ENCODE measurements at places on chromosomes 2 and 18. TPM values are rescaled to one million over a fixed set of nuclear protein-coding genes. Genes with fewer than 3 reads are reported as not detected.

The SCN7A gene
- total RNA-seq, result not detected

The ABCB11 gene
- total RNA-seq, result 0.06 TPM

The PGAP1 gene
- total RNA-seq, result 1.7 TPM

The KCNK3 gene
- 0.86 TPM for total RNA-seq

The RAB11FIP5 gene
- total RNA-seq, result 29.9 TPM

The SLC16A14 gene
- 1.3 TPM for total RNA-seq

The CKAP2L gene
- 12.4 TPM for total RNA-seq
